ENCODE measurements at places on chromosomes 12 and 14.

DNA sequence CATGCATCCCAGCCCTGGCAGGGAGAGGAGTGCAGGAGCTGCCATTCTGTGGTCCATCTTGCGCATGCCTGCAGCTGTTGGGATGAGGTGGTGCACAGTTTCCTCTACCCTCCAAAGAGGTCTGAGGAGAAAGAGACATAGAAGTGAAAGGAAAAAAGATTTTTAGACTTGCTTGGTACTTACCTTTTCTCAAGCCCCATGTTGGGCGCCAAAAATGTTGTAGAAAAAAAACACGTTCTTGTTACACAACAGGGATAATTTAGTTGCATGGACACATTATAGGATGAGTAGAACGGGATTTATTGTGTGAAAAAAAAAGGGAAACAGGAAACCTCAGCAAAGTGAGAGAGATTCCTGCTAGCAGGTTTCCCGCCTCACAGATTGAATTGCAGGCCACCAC lies 244.4 kb upstream of the GARIN2 start:
- DNase-seq, result no peak

GRCh38 chr12:120225200-120225558 lies 24.3 kb upstream of the RPLP0 start:
- no peak for DNase-seq

GRCh38 chr12:131142891-131143657 lies 189.4 kb downstream of the ADGRD1 start:
- DNase-seq, result no peak

DNA sequence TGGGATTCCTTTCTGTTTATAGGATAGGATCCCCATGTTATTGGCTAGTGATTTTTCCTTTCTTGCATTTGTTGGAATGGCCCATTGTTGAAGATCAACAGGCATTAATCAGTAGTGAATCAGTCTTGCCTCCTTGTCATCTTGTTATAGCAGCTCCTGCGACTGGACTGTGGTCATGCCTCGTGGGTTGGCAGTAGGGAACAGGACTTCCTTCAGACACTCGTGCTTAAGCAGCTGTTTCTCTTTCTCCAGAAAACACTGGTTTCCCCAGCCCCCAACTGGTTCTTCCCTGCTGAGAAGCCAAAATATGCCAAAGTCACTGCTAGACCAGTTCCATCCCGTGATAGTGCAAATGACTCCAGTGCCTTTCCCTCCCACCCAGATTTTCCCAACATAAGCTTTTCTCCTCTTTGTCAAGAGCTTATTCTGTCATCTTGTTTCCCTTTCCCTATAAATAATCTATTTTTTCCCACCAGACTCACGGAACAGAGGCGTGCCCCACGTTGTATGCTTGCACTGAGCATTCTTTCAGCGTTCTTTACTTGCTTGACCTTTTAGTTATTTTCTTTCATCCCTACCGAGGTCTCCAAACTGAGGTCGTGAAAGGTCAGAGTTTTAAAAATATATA lies 83.5 kb downstream of the SAMD4A start:
- DNase-seq, result peak; percentile 1

Data from GOT3 (cell line).